ENCODE measurements at places on chromosomes 5 and 9.

- no peak for DNase-seq
These were observed 176.6 kb downstream of the DMRTA1 start for GRCh38 chr9:22623236-22623635.

DNA sequence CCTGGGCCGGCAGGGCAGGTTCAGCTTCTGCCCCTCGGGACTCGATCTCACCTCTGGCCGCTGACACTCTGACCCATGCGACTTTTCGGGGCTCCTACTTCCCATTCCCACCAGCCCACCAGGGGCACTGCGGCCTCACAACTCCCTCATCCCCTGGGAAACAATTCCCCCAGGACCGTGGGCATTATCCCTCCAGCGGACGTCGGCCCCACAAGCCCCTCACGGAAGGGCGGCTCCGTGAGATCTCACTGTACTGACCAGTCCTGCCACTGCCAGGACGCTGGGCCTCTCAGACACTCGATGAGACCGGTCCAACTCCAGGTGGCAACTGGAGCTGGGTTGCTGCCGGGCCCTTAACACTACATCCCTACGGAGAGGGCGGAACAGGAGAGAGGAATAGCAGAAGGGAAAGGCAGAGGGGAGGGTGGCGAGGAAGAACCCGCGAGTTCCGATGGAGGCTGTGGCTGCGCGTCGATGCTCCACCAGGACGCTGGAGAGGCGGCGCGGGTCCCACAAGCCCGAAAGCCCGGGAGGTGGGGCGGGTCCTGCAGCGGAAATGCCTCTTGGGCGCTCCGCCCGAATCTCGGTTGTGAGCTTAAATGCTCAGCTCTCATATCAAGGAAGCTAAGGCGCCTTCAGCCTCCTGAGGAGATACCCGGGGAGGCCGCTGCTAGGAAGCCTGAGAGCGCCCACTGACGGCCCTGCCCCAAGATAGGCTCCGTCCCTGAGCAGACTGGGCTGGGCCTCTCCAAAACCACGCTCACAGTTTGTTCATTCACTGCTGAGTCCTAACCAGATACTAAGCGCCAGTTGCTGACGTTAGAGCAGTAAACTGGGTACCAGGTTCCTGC is 36.3 kb downstream of the VCP start:
- no peak for DNase-seq

DNA sequence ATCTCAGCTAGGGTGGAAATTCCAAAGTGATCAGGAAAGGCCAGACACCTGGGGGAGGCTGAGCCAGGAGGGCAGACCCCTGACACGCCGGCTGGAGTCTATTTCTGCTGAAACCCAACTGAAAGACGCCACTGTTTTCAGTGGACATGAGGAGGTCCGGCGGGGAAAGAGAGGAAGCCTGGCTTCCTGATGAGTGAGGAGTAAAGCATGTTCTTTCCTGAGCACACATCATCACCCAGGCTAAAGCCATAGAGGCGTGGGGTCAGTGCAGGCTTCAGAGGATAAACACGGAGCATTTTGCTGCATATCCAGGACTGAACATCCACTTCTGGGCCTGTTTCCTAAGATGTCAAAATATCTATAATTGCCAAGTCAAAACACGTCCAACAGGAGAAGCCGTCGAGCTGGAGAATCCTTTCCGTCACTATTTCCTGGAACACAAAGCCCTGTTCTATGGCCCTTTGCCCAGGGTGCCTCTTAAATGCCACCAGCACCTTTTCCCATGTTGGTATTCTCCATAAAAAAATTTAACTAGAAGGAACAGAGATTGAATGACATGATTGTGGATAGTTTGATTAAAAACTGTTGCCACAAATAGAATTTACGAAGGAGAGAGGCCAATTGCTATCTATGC is 597.9 kb upstream of the ADAMTS16 start:
- DNase-seq, result no peak

GRCh38 chr5:105428451-105429380 is 1866.1 kb upstream of the NUDT12 start:
- DNase-seq, result no peak

DNA sequence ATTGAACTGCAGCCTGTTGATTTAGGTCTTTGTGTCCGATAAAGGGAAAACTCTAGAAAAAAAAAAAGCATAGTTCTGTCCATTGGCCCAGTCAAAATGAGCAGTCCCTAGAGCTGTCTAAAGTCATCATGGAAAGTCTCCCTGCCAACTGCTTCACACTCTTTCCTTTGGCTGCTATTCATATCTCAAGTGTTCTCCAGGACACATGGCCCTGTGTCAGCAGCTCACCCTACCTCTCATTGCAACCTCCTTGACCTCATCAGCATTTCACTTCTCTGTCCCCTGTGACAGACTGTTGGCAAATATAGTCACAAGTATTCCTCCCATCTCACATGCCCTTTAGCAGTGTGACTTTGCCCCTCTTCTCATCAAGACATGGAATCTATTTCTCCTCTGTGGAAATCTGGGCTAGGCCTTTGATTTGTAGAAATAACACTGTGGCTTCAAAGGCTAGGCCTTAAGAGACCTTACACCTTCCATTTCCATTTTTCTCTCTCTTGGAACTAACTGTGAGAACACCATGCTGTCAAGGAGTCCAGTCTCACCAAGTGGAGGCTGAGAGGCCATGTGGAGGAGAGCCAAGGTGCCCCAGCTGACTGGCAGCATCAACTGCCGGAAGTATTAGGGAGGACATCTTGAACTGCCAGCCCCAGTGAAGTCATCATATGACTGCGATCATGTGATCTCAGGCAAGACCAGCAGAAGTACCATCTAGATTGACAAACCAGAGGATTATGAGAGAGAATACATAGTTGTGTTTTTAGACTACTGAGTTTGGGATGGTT is 149.4 kb upstream of the TARS1 start:
- DNase-seq, result no peak

DNA sequence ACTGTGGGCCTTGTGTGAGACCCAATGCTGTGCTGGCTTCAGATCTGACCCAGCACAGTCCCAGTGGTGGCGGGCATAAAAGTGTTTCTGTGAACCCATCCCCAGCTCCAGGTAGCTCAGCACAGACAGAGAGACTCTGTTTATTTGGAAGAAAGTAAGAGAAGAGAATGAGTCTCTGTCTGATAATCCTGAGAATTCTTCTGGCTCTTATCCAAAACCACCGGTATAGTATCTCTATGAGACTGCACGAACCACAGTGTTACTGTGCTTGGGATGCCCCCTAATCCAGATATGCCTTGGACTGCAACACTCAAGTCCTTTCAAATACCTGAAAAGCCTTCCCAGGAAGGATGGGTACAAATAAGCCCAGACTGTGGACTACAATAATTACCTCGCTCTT is 1660.8 kb upstream of the ACO1 start:
- no peak for DNase-seq

- no peak for DNase-seq
These were observed 184.7 kb downstream of the AOPEP start for GRCh38 chr9:94911211-94911610.

DNA sequence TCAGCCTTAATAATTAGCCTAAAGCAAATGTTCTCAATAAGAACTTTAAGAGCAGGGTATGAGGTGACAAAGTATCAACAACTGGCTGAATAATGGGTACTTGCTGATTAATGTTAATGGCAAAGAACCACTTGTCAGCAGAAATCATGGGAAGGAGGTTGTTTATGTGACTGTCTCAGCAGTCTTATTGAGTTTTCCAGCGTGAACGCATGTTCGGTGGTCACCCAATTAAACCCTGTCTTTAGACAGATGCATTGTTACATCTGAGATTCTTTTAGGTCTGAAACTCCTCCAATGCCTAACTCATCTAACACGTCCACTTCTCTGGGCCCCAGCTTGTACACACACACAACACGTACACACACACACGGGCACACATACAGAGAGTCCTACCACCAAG is 18.2 kb upstream of the TSSK1B start:
- no peak for DNase-seq

DNA sequence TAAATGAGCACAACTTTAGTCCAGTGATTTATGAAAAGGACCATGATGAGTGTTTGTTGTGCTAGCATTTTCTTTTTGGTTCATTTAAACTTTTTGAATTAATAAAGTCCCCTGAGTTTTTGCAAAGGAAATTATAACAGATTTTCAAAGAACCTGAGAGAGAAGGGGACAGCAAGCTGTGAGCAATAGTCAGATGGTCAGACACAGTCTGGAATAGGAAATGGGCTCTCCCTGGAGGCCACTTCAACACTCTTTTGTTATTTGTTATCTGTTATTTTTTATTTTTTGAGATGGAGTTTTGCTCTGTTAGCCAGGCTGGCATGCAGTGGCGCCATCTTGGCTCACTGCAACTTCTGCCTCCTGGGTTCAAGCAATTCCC is 171.1 kb downstream of the ARHGEF28 start:
- no peak for DNase-seq

GRCh38 chr9:135804581-135805421 is 102.5 kb downstream of the CAMSAP1 start:
- no peak for DNase-seq

- DNase-seq, result no peak
These were observed 758.2 kb downstream of the TLE1 start for GRCh38 chr9:80931163-80931562.

- DNase-seq, result no peak
These were observed 196.1 kb upstream of the TBC1D2 start for GRCh38 chr9:98451576-98451975.

GRCh38 chr5:73314395-73315257 is 134.0 kb downstream of the FOXD1 start:
- DNase-seq, result no peak

GRCh38 chr9:85290019-85290418 is 451.7 kb downstream of the AGTPBP1 start:
- DNase-seq, result no peak

DNA sequence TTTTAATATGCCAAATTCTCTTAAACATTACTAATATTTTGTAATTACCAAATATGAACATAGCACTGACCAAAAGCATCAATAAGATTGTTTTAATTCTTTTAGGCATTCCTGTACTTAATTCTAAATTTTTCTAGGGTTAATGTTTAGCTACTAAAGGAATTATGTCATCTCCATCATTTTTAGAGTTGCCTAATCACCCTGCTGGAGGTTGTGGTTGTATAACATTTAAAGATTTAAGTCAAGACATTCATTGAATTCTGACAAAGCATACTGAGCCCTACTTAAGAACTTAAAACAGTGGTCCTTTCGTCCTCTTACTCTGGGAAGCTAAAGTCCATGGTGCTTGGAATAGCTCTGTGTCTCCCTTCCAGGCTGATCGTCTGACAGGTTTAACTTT is 28.1 kb upstream of the DAB2 start:
- no peak for DNase-seq

- DNase-seq, result no peak
These were observed 59.1 kb downstream of the PSMB7 start for GRCh38 chr9:124355941-124356744.

DNA sequence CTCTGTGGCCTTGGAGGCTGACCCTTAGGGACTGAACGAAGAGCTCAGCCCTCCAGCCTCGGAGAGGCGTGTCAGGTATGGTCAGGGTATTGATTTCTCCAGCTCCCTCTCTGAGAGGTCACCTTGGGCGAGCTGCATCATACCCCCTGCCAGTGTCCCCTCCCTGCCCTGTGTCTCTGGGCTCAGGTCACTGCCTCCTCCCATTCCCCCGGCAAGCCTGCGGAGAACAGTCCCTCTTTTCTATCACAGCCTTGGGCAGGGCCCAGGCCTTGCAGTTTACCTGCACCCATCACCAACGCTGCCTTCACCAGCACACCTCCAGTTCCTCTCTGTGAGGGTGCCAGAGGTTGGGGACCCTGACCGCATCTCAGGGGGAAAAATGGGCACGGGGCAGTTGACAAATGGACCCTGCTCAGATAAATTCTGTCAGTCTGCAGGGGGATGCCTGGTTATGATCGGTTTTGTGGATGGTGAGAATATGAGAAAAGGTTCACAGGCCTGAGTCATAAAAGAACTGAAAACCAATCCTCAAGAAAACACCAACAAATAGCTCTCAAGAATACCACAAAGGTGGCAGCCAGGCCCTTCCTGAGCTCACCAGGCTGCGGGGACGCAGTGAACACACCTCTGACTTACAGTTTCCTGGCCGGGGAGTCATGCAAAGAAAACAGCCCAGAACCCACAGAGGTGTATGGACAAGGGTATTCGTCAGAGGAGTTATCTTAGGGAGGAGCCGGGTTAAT is 24.7 kb upstream of the RXRA start:
- no peak for DNase-seq

Measured in NCI-H1092 (cell line).